ENCODE measurements at places on chromosomes 13 and 19. TPM values are rescaled to one million over a fixed set of nuclear protein-coding genes. Genes with fewer than 3 reads are reported as not detected.
A peak's percentile ranks its signal among the peaks of the same experiment; 100 is the strongest.

Gene ONECUT3
- not detected for total RNA-seq

Gene PINLYP
- 14.3 TPM for total RNA-seq

Gene BST2
- total RNA-seq, result 92.6 TPM

GRCh38 chr13:95642028-95642621, 2.4 kb downstream of the DZIP1 start:
- no peak overlapping the region for H3K27ac ChIP-seq
- H3K36me3 ChIP-seq, result no peaks in the 10 kb centered on the region
- H3K4me3 ChIP-seq, result no peak overlapping the region
- DNase-seq, result peak; percentile 14
- H3K4me1 ChIP-seq, result peaks cover 7% of the 10 kb centered on the region

- H3K27me3 ChIP-seq, result peaks cover 6% of the 10 kb centered on the region
- peak; percentile 53 for DNase-seq
- peak overlapping the region; percentile 84 for H3K27ac ChIP-seq
These were observed 4.4 kb upstream of the KCNN4 start for GRCh38 chr19:43784981-43785808.

DNA sequence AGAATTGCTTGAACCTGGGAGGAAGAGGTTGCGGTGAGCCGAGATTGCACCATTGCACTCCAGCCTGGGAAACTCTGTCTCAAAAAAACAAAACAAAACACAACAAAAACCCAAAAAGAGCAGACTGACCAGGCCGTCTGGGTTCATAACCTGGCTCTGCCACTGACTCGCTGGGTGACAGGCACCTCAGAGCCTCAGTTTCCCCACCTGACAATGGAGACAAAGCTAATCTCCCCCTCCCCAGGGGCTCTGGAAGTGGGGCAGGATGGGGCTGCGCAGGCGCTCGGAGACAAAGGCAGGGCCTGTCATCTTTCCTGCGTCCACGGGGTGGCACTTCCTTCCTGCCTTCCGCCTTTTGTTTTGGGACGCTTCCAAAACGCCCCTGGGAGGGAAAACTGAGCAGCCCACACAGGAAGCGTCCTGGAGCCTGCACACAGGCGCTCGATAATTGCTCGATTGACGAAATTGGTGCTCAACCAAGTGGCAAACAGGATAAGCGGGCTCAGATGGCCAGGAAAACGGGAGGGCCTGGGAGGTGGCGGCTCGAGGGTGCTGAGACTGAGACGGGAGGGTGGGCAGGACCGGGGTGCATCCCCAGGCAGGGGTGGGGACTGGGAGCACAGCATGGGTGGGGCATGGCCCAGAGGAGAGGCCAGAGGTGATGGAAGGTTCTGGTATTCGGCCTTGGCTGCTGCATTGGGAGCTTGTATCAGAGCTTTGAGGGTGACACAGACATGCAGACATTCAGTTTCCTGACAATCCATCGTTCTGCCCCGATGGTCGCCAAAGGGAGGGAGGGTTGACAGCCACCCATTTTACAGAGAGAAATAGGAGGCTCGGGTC, 17.8 kb downstream of the SPC24 start:
- H3K27ac ChIP-seq, result peak overlapping the region; percentile 68
- H3K4me1 ChIP-seq, result peaks cover 8% of the 10 kb centered on the region
- DNase-seq, result peak; percentile 54
- H3K27me3 ChIP-seq, result peaks cover 6% of the 10 kb centered on the region

DNA sequence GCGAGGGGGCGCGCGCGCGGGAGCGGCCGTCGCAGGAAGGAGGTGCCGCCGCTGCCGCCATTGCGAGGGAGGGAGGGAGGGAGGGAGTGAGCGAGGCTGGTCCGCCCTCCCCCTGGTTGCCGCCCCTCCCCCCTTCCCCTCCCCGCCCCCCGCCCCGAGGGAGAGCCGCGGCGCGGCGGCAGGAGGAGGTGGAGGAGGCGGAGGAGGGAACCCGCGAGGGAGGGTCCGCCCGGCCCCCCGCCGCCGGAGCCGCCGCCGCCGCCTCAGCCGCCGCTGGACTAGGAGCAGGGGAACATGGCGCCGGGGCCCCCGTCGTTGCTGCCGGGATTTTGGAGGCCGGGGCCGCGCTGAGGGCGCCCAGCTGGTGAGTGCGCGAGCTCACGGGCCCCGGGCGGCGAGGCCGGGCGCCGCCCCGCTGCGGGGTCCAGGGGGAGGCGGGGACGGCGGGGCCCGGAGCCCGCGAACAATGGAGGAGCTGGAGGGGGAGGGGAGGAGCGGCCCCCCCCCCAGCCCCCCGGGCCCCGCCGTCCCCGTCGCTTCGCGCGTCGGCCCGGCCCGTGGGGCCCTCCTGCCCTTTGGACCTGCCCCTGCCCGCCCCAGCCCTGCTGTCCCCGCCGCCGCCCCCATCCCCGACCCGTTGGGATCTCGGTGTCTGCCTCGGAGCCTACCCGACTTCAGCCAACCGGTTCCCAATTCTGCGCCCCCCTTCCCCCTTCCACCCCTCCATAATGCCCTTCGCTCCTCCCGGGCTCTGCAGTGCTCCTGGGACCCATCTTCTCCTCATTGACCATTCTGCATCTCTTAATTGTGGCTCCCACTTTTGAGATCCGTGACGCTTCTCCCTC, at the start of gene ARHGAP35:
Gene ARHGAP35, plus strand, starts transcription at position 152 of the 845 bp plus-strand sequence. CDS start 57,679 bp downstream, outside the sequence.
- H3K4me3 ChIP-seq, result peak within 1 kb of the TSS; percentile 76
- H3K27me3 ChIP-seq, result no peaks in the 10 kb centered on the region
- H3K36me3 ChIP-seq, result peaks cover 8% of the 10 kb centered on the region
- peak within 1 kb of the TSS; percentile 94 for H3K27ac ChIP-seq
- H3K4me1 ChIP-seq, result peaks cover 21% of the 10 kb centered on the region
- no peak for DNase-seq

- peak; percentile 45 for DNase-seq
- H3K36me3 ChIP-seq, result peaks cover 9% of the 10 kb centered on the region
- H3K4me1 ChIP-seq, result peaks cover 7% of the 10 kb centered on the region
These were observed at the start of gene BTBD2 for GRCh38 chr19:2015608-2015950. BTBD2 (minus strand) TSS chr19:2015714; CDS start chr19:2015703, 11 bp downstream.

- no peak overlapping the region for H3K27ac ChIP-seq
- H3K27me3 ChIP-seq, result peaks cover 10% of the 10 kb centered on the region
- no peaks in the 10 kb centered on the region for H3K36me3 ChIP-seq
- no peaks in the 10 kb centered on the region for H3K4me1 ChIP-seq
These were observed 497.1 kb downstream of the DCT start for GRCh38 chr13:93982179-93982918.

DNA sequence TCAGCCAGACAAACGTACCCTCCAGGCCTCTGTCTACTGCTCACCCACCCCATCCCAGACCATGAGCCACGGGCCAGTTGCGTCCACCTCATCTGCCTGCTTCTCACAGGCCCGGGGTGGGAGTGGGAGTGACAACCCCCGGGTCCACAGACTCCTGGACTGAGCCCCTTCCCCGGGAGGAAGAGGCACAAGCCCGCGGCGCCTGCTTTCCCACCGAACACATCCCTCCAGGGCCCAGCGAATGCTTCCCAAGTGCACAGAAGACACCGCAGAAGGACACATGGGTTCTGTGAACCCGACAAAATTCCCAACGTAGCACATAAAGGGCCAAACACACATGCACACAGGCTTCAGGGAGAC, 18.0 kb upstream of the PLPP2 start:
- no peak for DNase-seq
- H3K27ac ChIP-seq, result no peak overlapping the region
- H3K4me3 ChIP-seq, result no peak overlapping the region
- H3K36me3 ChIP-seq, result peaks cover 8% of the 10 kb centered on the region
- H3K27me3 ChIP-seq, result no peaks in the 10 kb centered on the region
